ENCODE measurements at places on chromosomes 7 and 10. TPM values are rescaled to one million over a fixed set of nuclear protein-coding genes. Genes with fewer than 3 reads are reported as not detected.

The DLX6 gene
- 0.23 TPM for total RNA-seq

The MINDY4 gene
- 5.7 TPM for total RNA-seq

The FFAR4 gene
- total RNA-seq: not detected

The TMEM213 gene
- total RNA-seq: not detected

The EPHA1 gene
- total RNA-seq: not detected

The CYP2C19 gene
- total RNA-seq: not detected

The DRGX gene
- total RNA-seq: not detected

The TYW1B gene
- 1.5 TPM for total RNA-seq

The ARID5B gene
- total RNA-seq: 37.0 TPM

The PCLO gene
- 0.03 TPM for total RNA-seq

The NEUROD6 gene
- total RNA-seq: not detected

The LOXL4 gene
- 138 TPM for total RNA-seq

The FAM24A gene
- total RNA-seq: not detected

The CHAT gene
- not detected for total RNA-seq

The SNCG gene
- 13.0 TPM for total RNA-seq

The GRK5 gene
- 60.3 TPM for total RNA-seq

The CPED1 gene
- total RNA-seq: 64.8 TPM

The INTS15 gene
- 10.1 TPM for total RNA-seq

The HMX3 gene
- not detected for total RNA-seq

The VWDE gene
- total RNA-seq: not detected

The SFXN4 gene
- total RNA-seq: 8.5 TPM

The ZNF138 gene
- total RNA-seq: 2.3 TPM

The ANKRD2 gene
- total RNA-seq: 1.1 TPM

The NXPH1 gene
- not detected for total RNA-seq

The TMEM270 gene
- total RNA-seq: not detected

The GJD4 gene
- 0.10 TPM for total RNA-seq

The TMEM176A gene
- total RNA-seq: not detected

The LMBR1 gene
- total RNA-seq: 56.6 TPM

The CCDC172 gene
- total RNA-seq: not detected

Measured in smooth muscle cell of the pulmonary artery (primary cell).